ENCODE measurements at places on chromosomes 7 and 10.

- DNase-seq = no peak
Observed at GRCh38 chr10:122348935-122349361, 25.6 kb upstream of the PLEKHA1 start.

DNA sequence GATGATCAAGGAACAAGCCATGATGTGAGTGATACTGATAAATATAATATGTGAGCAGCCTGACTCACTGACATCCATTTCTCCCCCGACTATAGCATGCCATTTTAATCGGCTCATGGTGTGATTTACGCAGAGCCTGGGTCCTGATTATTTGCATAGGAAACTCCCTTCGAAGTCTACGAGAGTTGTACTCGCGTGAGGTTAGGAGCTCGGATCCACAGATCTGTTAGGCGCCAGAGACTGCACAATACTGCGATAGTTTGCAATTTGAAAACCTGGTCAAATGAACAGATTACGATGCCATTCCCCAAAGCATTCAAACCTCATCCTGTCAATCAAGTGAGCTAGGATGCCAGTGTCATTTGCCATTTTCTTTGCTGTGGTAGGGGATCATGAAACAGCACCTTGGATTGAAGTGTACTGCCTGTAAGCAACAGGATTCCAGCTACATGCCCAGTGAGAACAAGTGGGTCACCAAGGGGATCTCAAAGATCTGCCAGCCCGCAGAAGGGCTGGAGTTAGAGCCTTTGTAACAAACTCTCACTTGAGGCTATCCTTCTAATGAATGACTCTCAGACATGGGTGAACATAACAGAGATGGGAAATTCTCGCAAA, 158.3 kb downstream of the FRMD4A start:
- DNase-seq = no peak

GRCh38 chr10:6458814-6459213, 121.3 kb downstream of the PRKCQ start:
- DNase-seq = no peak

GRCh38 chr7:50342616-50343114, 38.1 kb downstream of the IKZF1 start:
- DNase-seq = no peak

DNA sequence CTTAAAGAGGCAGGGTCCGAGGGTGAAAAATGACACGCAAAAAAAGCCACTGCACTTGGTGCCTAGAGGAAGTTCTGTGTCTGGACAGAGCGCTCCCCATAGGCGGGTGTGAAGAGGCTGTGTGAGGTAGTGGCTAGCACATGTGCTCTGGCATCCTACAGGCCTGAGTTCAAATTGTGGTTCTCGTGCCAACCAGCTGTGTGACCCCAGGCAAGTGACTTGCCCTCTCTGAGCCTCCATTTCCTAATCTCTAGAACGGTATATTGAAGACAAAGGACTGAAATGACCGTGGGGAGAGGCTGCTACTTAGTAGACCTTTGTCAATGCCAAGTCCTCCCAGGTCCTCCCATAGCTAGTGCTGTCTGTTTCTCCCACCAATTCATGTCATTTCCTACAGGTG, 79.1 kb upstream of the MYL10 start:
- no peak for DNase-seq

- DNase-seq = no peak
Observed at GRCh38 chr10:7792541-7792940, 4.6 kb downstream of the ATP5F1C start.

GRCh38 chr10:3248526-3249306, 76.1 kb upstream of the PITRM1 start:
- no peak for DNase-seq

DNA sequence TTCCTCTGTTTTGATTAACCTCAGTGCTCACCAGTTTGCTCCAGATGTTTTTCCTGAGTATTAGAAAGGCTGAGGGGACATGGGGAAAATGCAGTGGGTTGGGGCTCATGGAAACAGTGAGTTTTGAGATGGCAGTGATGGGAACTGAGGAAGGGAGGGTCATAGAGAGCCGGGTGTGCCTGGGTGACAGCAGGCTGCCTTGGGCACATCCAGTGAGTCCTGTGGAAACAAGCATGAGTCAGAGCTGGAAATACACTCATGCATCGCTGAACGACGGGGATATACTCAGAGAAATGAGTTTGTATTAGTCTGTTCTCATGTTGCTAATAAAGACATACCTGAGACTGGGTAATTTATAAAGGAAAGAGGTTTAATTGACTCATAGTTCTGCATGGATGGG, 202.2 kb downstream of the TMEM178B start:
- DNase-seq = no peak

- DNase-seq = no peak
Observed at GRCh38 chr7:25500393-25500921, 272.2 kb upstream of the NPVF start.

- no peak for DNase-seq
Observed at GRCh38 chr10:5655121-5655520, 11.3 kb downstream of the ASB13 start.

GRCh38 chr10:31058795-31059703, 27.4 kb upstream of the ZNF438 start:
- DNase-seq = no peak

GRCh38 chr7:98753176-98753575, 116.6 kb downstream of the TMEM130 start:
- no peak for DNase-seq

DNA sequence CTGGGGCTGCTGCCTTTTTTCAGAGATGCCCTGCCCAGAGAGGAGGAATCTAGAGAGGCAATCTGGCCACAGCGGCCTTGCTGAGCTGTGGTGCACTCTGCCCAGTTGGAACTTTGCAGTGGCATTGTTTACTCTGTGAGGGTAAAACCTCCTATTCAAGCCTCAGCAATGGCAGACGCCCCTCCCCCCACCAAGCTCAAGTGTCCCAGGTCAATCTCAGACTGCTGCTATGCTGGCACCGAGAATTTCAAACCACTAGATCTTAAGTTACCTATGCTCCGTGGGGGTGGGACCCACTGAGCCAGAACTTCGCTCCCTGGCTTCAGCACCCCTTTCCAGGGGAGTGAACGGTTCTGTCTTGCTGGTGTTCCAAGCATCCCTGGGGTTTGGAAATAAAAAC, 77.2 kb downstream of the EXOC4 start:
- DNase-seq = no peak

DNA sequence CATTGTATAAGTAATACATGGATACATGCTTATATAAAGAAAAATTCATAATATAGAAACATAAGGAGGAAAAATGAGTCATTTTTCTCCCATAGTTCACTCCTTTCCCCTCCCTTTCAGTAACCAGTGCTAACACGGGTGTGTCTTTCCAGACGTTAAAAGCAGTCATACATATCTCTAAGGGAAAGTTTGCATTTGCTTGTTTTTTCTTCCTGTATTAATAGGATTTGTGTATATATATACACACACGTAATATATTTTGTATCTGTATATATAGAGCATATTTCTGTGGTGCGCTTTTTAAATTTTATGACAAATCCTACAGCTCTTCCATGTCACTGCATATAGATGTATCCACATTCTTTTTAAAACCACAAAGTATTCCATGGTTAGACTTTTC, 78.8 kb downstream of the RALA start:
- DNase-seq = no peak

- no peak for DNase-seq
Observed at GRCh38 chr7:117219485-117219884, 103.4 kb downstream of the WNT2 start.

DNA sequence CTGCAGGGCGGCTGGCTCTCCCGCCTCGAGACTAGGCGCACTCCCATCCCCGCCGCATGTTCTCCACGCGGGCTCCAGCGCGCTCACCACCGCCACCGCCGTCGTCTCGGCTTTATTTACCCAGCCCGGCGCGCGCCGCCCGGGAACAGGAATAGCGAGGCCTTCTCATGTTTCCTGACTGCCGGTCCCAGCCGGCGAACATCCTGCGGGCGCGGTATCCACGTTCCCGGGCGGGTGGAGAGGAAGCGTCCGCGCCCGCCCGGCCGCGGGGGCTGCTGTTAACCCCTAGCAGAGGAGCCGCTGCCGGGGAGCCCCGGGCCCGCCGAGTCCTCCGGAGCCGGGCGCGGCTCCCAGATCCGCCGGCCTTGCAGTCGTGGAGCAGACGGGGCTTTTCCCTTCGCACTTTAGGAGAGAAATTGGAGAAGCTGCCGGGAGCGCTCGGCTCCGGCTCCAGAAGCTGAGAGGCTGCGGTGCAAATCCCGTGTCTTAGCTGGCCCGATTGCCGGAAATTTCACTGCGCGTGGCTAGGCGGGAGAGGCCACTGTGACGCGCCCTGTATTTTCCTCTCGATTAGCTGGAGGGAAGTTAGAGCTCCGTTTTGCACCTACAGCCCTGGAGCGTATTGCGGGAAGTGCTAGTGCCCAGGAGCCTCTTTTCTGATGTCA, at the start of gene MKX:
TSS of gene MKX (minus strand) at position 88 of the 665 bp plus-strand sequence. CDS start 2,404 bp downstream, outside the sequence.
- no peak for DNase-seq

DNA sequence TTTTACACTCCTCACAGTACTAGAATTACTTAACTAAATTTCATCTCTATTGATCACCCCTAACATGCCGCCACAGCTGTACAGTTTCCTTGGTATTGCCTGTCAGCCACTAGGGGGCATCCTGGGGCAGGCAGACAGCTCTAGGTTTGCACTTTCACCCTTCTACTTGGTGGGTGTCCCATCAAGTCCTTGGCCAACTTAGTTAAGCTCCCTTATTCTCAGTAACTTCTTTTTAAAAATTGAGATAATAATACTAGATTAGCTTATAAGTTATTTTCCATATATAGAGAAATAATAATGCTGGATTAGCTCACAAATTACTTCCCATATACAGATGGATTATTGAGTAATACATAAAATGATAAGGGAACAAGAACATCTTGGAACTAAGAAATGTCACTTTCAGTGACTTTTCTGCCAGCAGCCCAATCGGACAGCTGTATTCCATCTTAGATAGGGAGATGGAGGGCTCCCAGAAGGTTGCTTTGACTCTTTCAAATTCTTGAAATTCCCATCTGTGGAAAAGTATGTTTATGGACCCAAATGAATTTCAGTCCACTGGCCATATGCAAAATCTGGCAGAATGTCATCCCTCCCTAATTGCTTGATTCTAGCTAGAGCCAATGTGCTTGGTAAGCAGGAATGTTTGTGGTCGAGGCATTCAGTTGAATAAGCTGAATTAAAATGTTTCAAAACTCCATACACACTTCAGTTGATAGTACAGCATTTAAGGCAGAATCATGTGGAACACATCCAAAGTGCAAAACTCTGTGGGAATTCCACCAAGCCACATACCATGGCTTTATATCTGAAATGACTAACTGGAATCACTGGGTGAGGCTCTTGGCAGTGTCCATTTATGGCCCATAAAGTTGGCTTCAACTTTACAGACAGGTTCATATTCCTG, 309.7 kb downstream of the CSTF2T start:
- peak; percentile 3 for DNase-seq

GRCh38 chr7:52271703-52272102, 763.7 kb upstream of the POM121L12 start:
- DNase-seq = no peak

DNA sequence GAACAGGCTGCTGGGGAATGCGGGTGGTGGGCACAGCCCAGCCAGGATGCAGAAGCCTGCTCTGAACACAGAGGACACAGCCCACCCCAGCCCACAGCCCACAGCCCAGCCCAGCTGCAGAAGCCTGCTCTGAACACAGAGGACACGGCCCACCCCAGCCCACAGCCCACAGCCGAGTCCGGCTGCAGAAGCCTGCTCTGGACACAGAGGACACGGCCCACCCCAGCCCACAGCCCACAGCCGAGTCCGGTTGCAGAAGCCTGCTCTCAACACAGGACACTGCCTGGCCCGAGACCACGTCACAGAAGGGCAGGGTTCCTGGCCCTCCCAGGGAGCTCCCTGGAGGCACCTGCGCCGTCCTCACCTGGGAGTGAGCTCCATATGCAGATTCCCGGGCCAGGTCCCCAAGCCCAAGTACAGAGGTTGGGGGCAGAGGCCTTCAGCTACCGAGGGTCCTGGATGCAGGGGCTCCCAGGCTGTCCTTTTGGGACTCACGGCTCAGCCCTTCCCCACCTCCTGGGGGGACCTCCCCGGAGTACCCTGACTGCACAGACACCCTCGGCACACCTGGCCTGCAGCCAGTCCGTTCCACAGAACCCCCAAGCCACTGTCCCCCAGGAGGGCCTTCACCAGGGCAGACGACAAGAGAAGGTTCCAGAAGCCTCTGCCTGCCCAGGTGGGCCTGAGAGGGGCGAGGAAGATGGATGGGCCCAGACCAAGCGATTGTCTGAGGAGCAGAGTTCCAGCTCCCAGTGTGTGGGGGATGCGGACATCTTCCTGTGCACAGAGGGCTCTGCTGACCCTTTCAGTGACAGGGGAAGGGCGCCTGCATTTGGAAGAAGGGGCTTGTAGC, 23.7 kb upstream of the FOXL3 start:
- no peak for DNase-seq

- no peak for DNase-seq
Observed at GRCh38 chr10:103452506-103453230, 498 bp upstream of the CALHM2 start.

GRCh38 chr10:129769381-129770116, 194.5 kb downstream of the EBF3 start:
- DNase-seq = no peak

GRCh38 chr7:22093936-22094335, 148.2 kb upstream of the CDCA7L start:
- no peak for DNase-seq

DNA sequence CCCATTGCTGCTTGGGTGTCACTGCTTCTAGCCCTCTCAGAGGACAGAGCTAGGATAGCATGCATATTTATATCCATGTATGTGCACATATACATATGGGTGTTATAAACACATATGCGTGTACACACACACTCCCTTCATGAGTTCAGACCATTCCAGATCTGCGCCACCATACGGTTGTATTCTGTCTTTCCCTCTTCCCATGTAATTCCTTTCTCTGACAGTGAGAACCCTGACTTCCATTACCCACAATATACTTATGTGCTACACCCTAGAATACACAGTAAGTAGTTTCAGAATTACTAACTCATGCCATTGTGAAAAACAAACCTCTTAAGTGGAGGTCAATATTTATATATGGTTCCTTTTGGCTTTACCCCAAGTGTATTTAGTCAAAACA, 116.6 kb upstream of the SAMD8 start:
- no peak for DNase-seq

GRCh38 chr10:77111611-77112550, 525.7 kb downstream of the KCNMA1 start:
- DNase-seq = no peak

DNA sequence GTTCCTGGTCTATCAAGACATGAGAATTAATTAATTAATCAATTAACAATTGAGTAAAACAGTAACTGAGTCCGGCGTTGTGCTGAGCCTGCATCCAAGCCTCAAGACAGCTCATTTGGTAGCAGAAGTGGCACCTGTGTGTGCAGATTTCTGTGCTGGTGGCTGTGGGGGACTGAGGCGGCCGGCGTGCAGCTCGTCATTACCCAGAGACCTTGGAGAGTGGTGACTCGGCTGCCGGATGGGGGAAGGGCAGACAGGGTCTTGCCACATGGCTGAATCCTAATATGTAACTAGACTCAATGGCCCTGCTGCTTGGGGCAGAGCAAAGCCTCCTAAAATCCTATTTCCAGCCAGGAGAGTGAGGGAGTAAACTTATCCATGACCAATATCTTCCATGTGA, 510.2 kb downstream of the TCERG1L start:
- DNase-seq = no peak
